ENCODE measurements at places on chromosomes 1 and 21. TPM values are rescaled to one million over a fixed set of nuclear protein-coding genes. Genes with fewer than 3 reads are reported as not detected.

DNA sequence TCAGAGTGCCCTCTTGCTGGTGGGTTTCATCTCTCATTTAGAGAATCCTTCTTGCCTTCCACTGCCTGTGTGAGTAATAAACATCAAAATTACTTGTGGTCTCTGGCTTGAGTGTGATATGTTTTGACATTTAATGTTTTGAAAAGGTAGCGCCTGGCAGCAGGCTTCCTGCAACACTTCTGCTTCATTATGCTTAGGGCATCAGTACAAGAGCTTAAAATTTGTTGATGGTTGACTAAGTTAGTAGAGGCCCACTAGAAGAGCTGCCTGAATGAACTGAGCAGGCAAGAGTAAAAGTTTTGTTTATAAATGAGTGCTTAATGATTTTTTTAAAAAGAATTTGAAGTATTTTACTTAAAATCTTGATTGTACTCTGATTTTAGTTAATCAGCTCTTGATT, 6.4 kb upstream of the RPE65 start:
- DNase-seq, result no peak

GRCh38 chr1:101653482-101653946, 343.2 kb downstream of the OLFM3 start:
- DNase-seq, result no peak

GRCh38 chr1:107748531-107748930, 216.4 kb downstream of the VAV3 start:
- DNase-seq, result peak; percentile 11

GRCh38 chr1:216822480-216822879, 99.3 kb upstream of the ESRRG start:
- DNase-seq, result no peak

GRCh38 chr21:27772816-27773215, 805.9 kb upstream of the ADAMTS5 start:
- no peak for DNase-seq

GRCh38 chr21:33075596-33076195, 5.8 kb downstream of the OLIG1 start:
- no peak for DNase-seq

DNA sequence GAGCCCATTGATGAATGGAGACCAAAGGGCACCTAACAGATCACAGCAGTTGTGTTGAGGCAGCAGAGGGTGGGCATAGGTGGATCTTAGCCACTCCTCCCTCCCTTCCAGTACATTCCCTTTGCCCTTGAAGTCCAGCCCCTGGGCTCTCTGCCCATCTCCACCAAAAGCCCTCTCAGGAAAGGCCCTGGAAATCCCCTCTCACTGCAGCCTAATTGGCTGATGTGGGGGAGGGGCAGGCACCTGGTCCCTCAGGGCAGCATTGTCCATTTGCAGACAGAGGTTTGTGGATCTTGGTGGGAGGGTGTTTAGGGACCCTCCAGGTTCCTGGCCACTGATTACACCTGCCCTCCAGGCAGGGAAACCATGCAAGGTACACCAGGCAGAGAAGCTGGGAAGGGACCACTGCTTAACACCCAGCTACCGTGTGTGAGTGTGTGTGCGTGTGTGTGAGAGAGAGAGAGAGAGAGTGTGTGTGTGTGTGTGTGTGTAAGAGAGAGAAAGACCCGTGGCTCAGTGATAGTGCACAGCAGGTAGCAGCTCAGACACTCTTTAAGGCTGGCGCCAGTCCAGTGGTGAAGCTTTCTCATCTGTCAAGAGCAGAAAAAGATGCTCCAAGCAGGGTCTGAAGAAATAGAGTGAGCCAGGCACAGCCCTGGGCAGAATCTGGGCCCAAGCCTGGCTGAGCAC, 71.1 kb downstream of the MATN1 start:
- DNase-seq, result no peak

GRCh38 chr1:210598135-210598652, 269.5 kb downstream of the HHAT start:
- DNase-seq, result no peak

DNA sequence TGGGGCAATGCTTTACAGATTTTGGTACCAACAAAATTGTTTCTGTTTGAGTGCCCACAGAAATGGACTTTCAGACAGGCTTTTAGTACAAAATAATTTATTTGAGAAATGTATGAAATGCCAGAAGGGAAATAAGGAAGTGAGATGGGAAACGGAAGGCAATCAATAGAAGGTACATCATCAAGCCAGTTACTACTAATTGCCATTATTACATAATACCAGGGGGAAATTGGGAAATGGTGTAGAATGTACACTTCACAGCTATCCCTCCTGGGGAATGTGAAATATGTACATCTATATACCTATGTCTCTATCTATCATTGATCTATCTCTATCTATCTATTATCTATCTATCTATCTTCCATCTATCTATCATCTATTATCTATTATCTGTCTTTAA, 264.6 kb upstream of the B3GALT2 start:
- no peak for DNase-seq

GRCh38 chr21:36551731-36552433, 72.0 kb upstream of the CLDN14 start:
- no peak for DNase-seq

DNA sequence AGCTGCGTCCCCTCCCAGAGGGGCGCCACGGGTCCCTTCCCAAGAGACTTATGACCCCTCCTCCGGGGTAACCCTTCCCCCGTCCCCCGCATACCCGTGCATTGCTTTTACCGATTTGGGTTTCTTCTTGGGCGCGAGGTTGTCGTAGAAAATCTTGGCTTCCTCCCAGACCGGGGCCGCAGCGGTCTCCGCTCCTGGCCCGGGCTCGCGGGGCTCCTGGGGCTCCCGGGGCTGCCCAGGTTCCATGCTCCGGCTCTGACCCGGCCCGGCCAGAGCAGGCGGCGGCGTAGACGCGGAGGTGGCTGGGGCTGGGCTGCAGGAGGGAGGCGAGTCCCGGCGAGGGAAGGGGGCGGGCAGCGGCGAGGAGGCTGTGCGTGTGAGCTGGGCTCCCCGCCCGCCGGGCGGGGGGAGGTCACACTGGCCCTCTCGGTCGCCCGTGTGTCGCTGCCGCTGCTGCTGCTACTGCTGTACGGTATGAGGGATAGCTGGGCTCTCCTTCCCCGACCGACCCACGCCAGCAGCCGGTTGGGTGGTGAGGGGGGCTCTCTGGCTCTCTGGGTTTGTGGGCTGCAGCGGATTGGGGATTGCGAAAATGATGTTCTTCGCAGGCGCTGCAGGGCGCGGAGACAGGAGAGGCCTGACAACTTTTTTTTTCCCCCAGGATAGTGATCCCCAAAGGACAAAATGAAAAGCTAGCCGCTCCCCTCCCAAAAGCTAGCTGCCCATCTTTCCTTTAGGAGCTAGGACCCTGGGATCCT, at the start of gene NT5C1A:
Gene NT5C1A (minus strand): TSS at position 315 of the 758 bp plus-strand sequence. CDS start 69 bp downstream, at position 246.
- peak; percentile 11 for DNase-seq

GRCh38 chr1:47756411-47756810, 240.8 kb downstream of the TRABD2B start:
- DNase-seq, result no peak

- DNase-seq, result no peak
Observed at GRCh38 chr21:29650523-29651022, 289.2 kb downstream of the GRIK1 start.

DNA sequence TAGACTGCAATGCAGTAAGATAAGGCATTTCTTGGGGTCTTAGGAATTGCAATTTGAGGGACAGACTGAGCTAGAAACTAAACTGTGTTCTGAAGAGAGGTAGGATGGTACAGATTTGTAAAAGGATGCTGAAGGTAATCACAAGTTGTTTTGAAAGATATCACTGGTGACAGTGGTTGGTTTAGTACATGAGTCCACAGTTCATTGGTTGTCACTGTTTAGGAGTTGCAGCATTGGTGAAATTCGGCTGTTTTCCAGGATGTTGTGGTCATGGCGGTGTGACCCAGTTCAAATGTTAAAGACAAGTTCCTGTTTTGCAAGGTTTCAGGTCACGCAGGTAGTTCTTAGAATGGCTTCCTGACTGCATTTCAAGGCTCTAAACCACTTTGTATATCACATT, 292.8 kb upstream of the B3GALT2 start:
- peak; percentile 29 for DNase-seq

DNA sequence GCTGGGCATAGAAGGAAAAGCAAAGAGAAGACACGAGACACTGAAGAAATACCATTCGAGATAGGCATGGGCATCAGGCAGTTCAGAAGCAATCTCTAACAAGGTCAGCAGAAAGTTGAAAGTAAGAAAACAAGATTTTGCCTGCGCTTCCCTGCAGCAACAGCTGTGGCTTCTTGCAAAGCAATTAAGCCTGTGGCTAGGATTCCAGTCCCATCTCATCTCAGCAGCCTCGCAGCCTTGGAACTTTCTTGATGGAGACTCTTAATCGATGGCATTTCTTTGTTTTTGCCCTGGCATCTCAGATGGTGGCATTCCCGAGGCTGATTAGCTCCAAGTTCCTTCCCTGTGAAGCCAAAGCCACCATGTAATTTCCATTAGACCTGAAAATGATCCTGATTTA, 64.6 kb upstream of the SPAG17 start:
- no peak for DNase-seq

DNA sequence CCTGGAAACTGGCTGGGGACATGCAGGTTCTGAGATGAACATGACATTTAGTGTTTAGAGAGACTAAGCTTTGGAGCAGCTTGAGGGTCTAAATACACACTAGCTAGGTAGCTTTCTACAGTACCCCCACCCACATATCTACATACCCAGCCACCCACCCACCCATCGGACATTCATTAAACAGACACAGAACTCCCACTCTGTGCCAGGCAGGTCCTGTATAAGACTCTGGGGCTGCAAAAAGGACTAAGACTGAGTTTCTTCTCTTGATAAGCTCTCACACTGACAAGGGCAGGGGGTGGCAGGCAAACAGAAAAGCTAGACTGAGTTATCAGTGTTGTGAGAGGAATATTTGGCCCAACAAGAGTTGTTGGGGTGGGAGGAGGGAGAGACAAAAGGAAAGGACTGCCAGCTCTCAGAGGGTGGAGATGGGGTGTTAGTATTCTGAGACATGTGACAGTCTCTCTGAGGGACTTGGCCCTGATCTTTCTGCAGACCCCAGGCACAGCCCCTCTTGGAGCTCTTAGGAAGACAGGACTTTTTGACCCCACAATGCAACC, 6.8 kb downstream of the MAP7D1 start:
- DNase-seq, result no peak

DNA sequence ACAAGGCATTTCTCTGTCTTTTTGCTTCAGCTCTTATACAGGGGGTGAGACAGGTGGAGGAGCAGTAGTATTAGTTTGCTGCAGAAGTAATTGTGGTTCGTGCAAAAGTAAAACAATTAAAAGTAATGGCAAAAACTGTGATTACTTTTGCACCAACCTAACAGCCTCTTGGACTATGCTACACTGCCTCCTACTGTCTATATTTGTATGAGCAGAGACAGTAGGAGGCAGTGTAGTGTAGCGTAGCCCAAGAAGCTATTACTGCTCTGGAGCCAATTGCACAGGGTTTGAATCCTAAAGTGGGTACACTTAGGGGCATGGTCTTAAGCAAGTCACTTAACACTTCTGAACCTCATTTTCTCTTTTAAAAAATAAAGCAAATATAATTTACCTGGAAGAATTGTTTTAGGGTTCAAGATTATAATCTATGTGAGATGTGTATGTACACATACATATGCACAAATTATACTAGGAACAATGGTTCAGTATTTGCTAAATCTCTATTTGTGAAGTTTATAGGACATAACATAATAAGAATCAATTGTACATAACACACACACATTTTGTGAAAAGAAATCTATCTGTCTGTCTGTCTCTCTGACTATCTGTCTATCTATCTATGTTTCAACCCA, 103.8 kb downstream of the BRINP3 start:
- peak; percentile 11 for DNase-seq

GRCh38 chr21:45016406-45017038, 57.9 kb upstream of the ADARB1 start:
- no peak for DNase-seq

GRCh38 chr21:35254006-35254764, 205.1 kb upstream of the RUNX1 start:
- DNase-seq, result peak; percentile 62

DNA sequence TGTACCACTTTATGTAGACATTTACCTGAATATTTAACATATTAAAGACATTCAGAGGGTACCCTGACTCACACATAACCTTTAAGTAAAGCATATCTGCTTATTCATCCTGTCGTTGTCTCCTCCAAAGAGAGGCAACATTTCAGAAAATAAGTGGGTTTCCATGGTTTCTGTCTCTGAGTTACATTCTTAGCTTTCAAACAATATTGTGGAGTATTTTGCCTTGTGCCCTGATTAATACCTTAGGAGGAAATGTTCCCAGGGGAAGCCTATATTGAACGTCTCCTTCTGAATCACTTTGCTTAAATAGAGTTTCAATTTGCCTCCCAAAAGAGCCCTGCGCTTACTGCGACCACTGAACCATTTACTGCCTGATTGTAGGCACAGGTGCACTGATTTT, 26.1 kb downstream of the PALMD start:
- DNase-seq, result no peak

Gene FMOD
- polyA plus RNA-seq, result 104 TPM

Gene OLIG2
- not detected for polyA plus RNA-seq

Gene IL20
- polyA plus RNA-seq, result 0.06 TPM

Gene HES4
- 10.7 TPM for polyA plus RNA-seq

Gene FCN3
- 0.13 TPM for polyA plus RNA-seq

Gene APCS
- 0.06 TPM for polyA plus RNA-seq

Gene FCRL1
- polyA plus RNA-seq, result 0.52 TPM

Gene CD1E
- 0.34 TPM for polyA plus RNA-seq

Gene CGN
- 145 TPM for polyA plus RNA-seq

Gene OR2T11
- not detected for polyA plus RNA-seq

Gene NTMT2
- polyA plus RNA-seq, result not detected

Data from large intestine (tissue), 12 donors.